ENCODE measurements at places on chromosomes 7 and 10.

DNA sequence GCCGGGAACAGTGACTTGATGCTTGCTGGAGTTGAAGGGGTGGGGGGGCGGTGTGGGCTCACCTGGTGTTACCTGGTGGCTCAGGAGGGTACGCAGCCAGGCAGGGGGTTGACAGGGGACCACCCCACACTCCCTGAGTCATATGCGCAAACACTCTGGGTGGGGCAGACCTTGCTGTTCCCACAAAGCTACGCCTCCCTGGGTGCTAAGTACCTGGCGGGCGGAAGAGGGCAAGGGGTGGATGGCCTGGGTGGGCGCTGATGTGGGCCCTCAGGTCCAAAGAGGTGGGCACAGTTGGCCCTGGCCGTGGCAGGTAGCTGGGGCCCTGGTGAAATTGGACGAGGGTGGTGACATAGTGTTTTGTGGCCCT, 13.9 kb downstream of the STX1A start:
- no peak for DNase-seq

- DNase-seq, result no peak
Measured at GRCh38 chr7:131196803-131197202, 130.9 kb upstream of the MKLN1 start.

- no peak for DNase-seq
Measured at GRCh38 chr7:71308096-71308495, 176.2 kb downstream of the GALNT17 start.

GRCh38 chr10:42769673-42770072, 12.9 kb upstream of the BMS1 start:
- DNase-seq, result no peak

- DNase-seq, result no peak
Measured at GRCh38 chr7:69067397-69067796, 530.9 kb upstream of the AUTS2 start.

- DNase-seq, result no peak
Measured at GRCh38 chr7:142348100-142348499, 90.2 kb upstream of the PRSS58 start.

DNA sequence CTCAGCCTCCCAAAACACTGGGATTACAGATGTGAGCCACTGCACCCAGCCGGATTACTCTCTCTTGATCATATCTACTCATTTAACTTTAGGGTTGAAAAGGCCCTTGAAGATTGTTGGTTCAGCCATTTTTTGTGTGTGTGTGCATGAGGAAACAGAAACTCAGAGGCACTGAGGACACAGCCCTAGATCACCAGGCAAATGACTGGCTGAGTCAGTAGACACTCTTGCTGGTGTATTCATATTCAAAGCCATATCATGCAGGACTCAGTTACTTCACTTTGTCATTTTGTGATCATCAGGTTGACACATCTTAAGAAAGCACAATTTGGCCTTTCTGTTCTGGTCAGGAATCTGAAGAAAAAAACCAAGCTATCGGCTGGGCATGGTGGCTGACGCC, 253.4 kb downstream of the TRIL start:
- no peak for DNase-seq

- DNase-seq, result no peak
Measured at GRCh38 chr10:97823734-97824133, 25.9 kb upstream of the GOLGA7B start.

DNA sequence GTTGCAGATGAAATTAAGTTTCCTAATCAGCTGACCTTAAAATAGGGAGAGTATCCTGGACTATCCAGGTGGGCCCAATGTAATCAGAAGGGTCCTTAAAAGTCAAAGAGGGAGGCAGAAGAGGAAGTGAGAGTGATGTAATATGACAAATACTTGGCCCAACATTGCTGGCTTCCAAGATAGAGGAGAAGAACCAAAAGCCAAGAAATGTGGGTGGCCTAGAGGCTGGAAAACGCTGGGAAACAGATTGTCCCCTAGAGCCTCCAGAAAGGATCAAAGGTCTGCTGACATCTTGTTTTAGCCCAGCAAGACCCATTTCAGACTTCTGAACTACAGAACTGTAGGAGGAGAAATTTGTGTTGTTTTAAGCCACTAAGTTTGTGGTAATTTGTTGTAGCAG, 79.7 kb upstream of the NOBOX start:
- no peak for DNase-seq

DNA sequence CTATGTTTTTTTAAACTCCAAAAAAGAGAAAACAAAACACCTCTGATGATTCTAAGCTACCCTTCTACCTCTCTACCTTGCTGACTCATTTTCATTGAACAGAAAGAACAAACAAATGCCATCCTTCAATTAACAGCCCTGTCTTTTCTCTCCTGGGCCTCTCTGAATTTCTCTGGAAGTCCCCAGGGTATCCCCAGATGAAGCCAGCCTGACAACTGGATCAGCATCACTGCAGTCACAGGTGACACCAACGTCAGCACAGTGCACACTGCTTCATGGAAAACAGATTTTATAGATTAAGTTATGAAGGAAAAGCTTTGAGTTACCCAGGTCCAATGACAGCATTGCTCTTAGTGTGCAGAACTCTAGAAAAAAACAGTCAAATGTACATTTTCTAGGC, 5.7 kb downstream of the HUS1 start:
- no peak for DNase-seq

GRCh38 chr10:122346326-122346950, 28.1 kb upstream of the PLEKHA1 start:
- no peak for DNase-seq

- DNase-seq, result no peak
Measured at GRCh38 chr7:157477550-157478212, 140.9 kb downstream of the DNAJB6 start.

DNA sequence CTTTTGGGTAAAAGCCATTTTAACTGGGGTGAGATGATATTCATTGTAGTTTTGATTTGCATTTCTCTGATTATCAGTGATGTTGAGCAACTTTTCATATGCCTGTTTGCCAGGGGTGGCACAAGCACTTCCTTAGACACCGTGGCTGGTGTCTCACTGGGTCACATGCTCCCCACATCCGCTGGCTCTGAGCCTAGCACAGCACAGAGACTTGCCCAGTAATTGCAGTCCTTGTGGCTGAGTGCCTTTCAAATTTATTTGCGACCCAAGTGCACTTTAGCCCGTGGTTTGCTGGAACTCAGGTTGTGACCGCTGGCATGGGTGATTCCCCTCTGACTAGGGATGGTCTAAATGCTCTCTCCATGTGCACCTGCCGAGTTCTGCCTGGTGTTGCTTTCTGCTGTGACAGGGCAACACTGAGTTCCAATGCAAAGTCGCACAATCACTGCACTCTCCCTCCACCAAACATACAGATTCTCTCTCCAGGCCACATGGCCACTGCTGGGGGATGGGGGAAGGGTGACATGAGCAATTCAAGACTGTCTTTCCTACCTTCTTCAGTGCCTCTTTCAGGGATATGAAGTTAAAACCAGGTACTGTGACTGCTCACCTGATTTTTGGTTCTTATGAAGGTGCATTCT, 66.5 kb downstream of the ZNF277 start:
- no peak for DNase-seq

DNA sequence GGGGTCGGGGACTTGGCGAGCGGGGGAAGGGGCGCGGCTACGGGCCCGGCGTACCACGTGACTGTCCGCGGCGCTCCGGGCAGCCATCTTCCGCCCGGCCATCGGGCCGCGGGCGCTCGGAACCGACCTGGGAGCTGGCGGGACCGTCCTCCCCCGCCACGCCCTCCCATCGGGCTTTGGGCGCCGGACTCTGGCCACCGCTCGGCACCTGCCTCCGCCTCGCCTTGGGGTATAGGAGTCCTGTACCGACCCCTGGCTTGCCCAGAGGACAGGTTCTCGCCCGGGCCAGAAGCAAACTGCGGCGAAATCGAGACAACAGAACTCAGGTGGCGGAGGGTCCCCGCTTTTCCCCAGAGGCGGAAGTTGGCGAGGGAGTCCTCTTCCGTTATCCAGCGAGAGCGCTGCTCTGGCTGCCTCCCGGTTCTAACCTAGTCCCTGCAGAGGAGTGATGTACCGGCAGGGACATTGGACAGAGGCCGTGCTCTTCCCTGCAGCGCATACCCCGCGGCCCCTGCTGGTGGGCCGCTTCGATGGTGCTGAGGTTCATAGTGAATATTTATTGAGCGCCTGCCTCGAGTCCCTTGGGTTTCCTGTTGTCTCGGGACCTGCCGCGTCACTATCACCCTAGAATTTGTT, 1.2 kb upstream of the SGMS1 start:
- no peak for DNase-seq

Measured in AG04450 (cell line).